ENCODE measurements at places on chromosomes 12 and 14.

DNA sequence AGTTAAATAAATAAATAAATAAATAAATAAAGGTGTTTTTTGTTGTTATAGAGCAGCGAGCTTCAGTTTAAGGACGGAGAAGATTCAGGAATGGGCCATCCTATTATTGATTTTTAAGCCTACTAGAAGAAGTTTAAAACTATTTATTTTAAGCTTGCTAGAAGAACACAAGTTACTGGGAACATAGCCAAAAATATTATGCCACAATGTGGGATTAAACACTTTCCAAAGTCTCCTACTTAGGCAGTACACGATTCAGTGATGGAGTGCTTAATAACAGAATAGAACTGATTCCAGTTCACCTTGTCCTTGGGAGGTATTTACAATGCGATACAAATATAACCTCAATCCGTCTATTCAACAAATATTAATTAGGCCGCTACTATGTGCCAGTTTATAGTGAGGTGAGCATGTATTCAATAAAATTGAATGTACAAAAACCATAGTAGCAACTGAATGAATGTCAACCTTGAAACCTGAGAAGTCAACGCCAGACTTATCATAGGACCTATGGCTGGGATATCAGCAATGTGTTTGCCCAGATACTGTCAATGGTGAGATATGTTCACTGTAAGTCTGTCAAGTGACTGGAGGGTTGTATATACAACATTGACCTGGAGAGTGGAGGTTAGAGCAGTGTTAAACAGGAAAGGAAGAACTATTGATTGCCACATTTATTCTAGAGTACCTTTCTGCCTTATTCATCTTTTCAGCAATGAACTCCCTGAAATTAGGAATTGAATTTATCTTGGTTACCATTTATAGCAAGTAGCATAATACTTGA, 486.4 kb downstream of the TMTC2 start:
- DNase-seq, result no peak

DNA sequence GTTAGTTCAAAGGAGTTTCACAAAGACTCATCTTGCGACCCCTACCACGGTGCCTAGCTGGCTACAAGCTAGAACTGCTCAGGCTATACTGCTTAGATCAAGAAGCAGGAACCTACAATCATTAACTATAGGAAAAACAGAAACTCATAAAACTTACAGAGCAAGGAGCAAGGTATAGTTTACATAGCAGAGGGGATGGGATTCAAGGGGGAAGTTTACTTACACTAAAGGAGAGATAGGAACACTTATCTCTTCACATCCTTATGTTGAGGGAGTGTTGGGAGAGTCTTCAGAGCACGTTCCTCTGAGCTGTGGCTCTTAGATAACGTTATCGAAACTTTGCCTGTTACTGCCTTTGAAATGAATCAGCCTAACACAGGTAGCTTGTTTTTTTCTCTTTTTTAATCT, 58.1 kb downstream of the FSCB start:
- DNase-seq, result no peak

- DNase-seq, result no peak
Observed at GRCh38 chr12:41619705-41620104, 431.6 kb downstream of the PDZRN4 start.

- peak; percentile 41 for DNase-seq
Observed at GRCh38 chr14:21382886-21383847, 652 bp downstream of the SUPT16H start.

DNA sequence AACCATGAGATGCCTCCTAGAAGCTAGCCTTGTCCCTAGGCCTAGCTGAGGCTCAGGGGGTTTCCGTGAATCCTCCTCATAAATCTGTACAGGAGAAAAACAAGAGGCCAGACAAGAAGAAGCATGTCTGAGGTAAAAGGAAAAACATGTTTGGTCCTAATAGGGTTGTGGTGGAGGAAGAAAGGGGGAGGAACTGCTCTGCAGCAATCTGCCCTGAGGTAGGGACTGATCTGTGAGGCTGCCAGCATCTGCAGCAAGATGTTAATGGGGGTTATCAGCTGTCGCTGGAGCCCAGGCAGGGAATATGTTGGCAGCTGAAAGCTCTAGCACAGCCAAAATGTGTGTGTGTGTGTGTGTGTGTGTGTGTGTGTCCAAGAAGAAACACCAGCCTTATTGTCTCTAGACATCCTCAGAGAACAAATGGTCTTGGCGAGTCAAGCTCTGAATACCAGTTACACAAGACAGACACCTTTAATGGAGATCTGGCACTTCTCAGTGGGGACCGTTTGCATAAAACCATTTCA, 218.5 kb downstream of the NUAK1 start:
- no peak for DNase-seq

DNA sequence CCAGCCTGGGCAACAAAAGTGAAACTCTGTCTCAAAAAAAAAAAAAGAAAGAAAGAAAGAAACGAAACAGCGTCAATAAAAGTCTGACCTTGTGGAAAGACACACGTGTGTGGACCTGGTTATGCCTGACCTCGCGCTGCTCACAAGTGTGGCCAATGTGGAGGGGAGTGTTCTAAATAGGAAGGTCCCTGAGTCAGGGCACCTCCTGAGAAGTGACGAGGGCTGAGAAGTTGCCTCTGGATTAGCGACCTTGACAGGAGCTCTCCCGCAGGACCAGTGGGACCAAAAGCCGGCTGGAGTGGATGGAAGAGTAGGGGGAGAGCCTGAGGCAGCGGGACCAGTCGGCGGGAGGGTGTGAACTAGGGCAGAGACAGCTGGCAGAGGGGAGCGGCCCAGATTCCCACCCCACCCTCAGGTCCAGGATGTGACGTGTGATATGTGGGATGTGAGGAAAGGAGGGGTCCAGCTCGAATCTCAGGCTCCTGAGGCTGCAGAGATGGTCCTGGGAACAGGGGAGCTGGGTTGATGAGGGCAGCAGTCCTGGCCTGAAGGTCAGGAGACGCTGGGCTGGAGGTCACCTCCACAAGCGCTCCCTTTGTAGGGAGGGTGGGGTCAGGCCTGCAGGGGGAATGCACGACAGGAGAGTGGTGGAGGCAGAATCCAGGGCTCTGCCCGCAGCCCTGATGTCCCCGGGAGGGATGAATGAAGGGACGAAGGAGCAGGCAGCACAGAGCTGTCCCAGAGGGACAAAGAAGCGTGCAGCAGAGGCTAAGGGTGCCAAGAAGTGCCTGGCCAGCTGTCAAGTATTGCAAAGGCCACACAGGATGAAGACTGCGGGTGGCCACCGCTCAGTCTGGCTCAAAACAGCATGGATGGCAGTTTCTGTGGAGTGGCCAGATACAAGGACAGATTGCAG, 24.8 kb upstream of the GPR68 start:
- no peak for DNase-seq

DNA sequence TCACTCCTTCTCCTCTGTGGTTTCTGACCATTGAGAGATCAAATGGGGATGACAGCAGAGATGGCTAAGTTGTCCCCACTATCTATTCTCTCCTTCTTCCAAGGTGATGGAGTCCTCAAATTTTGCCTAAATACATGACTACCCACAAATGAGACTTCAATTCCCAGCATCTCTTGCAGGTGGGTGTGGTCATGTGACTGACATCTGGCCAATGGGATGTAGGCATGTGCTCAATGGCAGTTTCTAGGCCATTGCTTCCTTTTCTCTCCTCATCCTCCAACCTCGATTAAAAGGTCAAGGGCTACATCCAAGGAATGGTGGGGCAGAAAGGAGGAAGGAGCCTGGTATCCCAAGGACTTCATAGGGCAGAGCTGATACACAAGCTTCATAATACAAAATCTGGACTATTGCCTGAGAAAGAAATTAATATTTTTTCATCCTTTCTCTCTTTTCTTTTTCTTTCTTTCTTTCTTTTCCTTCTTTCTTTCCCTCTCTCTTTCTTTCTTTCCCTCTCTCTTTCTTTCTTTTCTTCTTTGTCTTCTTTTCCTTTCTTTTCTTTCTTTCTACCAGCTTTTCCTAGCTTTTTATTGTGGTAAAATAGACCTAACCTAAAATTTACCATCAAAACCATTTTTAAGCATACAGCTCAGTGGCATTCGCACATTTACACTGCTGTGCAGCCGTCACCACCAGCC, 100.9 kb upstream of the PRB2 start:
- DNase-seq, result no peak

- no peak for DNase-seq
Observed at GRCh38 chr12:119700078-119700477, 32.1 kb downstream of the PRKAB1 start.

GRCh38 chr12:12265571-12266388, 1.1 kb downstream of the LRP6 start:
- DNase-seq, result no peak

DNA sequence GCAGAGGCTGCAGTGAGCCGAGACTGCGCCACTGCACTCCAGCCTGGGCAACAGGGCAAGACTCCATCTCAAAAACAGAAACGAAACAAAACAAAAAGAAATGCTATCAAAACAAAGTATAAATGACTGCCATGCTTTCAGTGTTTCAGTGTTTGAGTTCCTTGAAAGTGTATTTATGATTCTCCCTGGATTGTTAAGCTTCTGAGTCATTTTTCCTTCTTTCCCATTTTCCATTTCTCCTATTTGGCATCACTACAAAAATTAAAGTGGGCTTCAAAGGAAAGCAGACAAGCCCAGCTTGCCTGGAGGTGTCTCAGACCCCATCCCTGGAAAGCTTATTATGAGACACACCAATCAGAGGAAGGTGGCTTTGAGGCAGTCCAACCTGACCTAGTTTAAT, 35.1 kb downstream of the NIN start:
- DNase-seq, result no peak

GRCh38 chr12:94898388-94898787, 105.1 kb downstream of the NDUFA12 start:
- DNase-seq, result no peak

GRCh38 chr12:53071591-53072551, 7.3 kb downstream of the SPRYD3 start:
- no peak for DNase-seq

DNA sequence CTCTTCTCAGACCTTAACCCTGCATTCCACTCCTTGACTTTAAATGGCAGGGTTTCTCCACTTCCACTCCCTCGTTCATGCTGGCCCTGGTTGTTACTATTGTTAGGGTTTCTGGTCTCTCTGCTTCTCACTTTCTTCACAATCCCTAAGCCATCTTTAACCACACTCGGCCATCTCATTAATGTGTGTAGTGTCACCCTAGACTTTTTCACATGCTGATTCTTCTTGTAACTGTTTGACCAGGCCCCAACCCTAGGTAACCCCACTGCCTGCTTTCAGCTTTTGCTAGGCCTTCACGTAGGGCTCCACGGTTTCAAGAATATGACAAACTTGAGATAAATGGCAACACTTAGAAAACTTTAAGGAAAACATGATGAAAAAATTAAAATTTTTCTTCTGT, 195.1 kb downstream of the IPO8 start:
- no peak for DNase-seq

- DNase-seq, result no peak
Observed at GRCh38 chr12:62679608-62680007, 213.0 kb downstream of the MON2 start.

- DNase-seq, result no peak
Observed at GRCh38 chr12:25950329-25951115, 8.0 kb upstream of the RASSF8 start.

- DNase-seq, result no peak
Observed at GRCh38 chr12:42326541-42327226, 717 bp downstream of the PPHLN1 start.

GRCh38 chr12:4030929-4031702, 157.9 kb upstream of the PARP11 start:
- DNase-seq, result peak; percentile 78

- DNase-seq, result no peak
Observed at GRCh38 chr12:18683327-18684013, 54.3 kb downstream of the PLCZ1 start.
